Cardiac septum (tissue), 1 donor: ENCODE measurements at places on chromosomes 7 and 10. TPM values are rescaled to one million over a fixed set of nuclear protein-coding genes. Genes with fewer than 3 reads are reported as not detected.
A peak's percentile ranks its signal among the peaks of the same experiment; 100 is the strongest.

- no peak for DNase-seq
These were observed 573 bp downstream of the PMPCB start for GRCh38 chr7:103297837-103298179.

GRCh38 chr7:94423863-94424735 lies 29.4 kb downstream of the COL1A2 start:
- DNase-seq: no peak

DNA sequence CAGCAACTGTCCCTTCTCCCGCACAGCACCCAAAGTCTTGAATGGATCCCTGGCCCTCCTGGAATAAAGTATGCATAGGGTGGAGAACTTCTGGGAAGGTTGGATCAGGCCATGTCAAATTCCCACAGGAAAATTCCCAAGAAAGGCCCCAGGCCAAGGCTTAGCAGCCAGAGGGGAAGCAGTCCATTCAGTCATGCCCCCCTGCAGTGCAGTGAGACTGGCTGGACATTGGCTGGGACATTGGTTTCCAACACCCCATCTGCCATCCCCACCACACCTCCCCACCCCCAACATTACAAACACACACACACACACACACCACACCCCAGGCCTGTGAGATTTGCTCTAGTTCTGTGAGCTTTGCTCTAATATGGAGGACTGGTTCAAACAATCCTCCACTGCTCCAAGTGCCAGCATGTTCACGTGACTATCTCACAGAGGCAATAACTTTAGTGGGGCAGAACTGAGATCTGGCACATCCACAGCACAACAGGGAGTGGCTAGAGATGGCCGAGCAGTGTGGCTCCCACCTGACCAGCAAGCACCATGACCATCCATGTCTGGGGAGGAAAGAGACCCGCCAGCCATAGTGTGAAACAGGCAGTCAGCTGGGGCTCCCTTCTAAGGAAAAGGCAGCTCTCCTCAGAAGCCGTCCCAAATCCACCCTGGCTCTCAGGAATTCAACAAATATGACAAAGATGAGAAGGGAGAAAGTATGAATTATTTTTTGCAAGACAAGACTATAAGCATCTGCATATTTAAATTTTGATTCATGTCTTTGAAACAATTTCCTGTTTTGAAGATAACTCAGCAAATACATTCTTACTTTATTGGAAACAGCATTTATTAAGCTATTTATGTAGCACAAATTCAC lies 6.7 kb upstream of the FAM170B start:
- DNase-seq: no peak

- no peak for DNase-seq
These were observed 207.8 kb downstream of the TAX1BP1 start for GRCh38 chr7:27947586-27948278.

DNA sequence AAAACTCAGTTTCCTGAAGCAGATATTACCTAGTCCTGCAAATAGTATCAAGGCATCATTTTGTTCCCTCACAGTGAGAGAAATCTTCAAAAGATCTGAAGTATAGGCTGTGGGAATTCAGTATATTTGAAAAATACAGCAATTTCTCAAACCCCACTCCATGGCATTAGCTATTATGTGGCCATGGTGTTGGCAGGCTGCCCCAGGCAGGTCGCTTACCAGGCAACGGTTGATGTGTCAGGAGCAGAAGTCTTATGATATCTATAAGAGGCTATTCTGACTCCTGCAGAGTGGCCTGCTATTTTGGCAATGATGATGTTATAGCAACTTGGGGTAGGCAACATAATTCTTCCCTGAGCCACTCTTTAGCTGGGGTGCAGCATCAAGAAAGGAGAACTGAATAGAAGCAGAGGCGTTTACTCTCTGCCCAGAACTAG lies 187.9 kb downstream of the PLXDC2 start:
- no peak for DNase-seq

GRCh38 chr7:141624763-141625162 lies 73.6 kb downstream of the AGK start:
- no peak for DNase-seq

- no peak for DNase-seq
These were observed 478.6 kb downstream of the LRMDA start for GRCh38 chr10:75910032-75910431.

DNA sequence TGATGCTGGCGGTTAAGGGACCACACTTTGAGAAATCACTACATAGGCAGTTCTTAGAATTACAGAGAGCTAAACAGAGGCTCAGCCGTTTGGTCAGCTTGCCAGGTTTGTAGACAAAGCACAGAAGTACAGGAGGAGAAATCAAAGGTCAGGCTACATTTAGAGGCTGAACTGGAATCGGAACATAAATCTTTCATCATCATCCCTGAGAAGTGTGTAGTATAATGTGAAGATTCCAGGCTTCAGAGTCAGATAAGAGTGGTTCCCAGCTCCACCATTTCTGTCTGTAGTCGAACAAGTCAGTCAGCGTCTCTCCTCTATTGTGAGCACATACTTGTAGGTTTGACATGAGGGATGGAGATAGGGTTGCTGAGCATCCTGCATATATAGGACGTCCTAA lies 18.9 kb downstream of the CDK1 start:
- no peak for DNase-seq

DNA sequence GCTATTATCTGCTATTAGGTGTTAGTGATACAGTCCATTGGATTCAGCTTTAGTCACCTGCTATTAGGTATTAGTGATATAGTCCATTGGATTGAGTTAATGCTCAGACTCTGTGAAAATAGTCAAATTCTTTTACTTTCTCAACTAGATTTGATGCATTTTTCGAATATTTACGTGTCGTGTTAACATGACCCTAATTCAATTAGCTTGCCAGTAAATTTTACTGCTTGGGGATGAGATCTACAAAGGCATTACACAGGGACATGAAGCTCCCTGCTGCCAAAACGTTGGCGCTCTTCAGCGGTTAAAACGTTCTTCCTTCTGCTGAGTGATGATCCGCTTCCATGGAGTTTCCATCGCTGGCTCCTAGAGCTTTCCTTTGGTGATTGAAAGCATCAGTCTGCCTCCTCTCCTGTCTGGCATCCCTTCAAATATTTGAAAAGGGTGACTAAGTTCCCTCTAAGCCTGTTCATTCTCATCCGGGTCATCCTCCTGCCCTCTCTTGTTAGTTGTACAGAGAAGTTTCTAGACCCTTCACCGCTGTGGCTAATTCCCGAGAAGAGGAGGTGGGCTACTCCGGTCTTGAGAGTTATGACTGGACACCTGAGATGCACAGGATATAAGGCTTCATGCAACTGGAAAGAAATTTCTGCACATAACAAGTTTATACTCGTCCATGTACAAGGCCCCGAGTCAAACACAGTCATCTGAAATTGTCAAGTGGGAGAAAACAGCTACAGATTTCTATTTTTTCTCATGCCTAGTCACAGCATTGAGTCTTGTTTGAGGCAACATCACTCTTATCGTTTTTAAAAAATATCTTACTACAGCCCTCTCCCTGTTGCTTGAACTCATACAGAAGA lies 254.0 kb downstream of the KLF6 start:
- no peak for DNase-seq

- peak; percentile 39 for DNase-seq
These were observed 12.3 kb downstream of the OGDH start for GRCh38 chr7:44618753-44619152.

- no peak for DNase-seq
These were observed 192.7 kb upstream of the VWC2 start for GRCh38 chr7:49580761-49581160.

GRCh38 chr10:23514321-23514720 lies 75.4 kb downstream of the OTUD1 start:
- no peak for DNase-seq

DNA sequence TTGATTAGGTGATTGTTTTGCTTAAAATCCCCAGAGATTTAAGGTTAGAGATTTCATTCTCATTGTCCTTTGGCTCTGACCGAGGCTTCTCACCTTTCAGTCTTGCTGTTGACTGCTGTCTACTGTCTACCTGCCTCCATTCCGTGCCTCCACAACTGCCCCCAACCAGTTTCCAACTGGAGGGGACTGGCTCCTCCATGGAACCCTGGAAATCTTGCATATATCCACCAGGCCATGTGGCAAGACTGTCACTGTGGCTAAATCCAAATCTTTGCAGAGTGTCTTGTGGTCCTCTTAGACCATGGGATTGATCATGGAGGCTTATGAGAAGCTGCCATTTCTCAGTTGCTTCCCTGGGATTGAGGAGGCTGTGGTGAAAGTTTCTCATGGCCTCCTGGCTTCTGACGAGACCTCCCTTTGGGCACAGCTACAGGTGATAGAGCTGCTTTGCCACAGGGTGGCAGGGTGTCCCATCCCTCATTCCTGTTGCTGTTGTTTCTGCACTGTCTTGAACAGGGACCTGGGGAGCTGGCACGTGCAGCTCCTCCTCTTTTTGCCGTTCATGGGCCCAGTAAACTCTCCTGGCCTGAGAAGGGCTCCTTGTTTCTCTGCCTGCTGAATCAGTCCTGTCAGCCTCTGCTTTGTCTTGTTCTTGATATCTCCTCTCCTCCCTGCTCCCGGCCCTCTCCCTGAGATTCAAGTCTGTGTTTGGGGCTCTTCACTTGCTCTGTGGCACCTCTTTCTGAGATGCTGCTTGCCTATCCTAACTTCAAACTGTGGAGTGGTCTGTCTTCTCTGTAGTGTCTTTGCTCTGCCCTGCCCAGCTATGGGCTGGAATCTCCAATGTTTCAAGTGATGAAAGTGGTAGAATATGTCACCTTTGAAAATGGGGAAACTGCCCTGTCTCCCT lies 63.6 kb upstream of the IGFBP3 start:
- no peak for DNase-seq

GRCh38 chr7:40986351-40986873 lies 716.5 kb downstream of the INHBA start:
- no peak for DNase-seq

- no peak for DNase-seq
These were observed 119.1 kb downstream of the NRBF2 start for GRCh38 chr10:63252095-63252762.

DNA sequence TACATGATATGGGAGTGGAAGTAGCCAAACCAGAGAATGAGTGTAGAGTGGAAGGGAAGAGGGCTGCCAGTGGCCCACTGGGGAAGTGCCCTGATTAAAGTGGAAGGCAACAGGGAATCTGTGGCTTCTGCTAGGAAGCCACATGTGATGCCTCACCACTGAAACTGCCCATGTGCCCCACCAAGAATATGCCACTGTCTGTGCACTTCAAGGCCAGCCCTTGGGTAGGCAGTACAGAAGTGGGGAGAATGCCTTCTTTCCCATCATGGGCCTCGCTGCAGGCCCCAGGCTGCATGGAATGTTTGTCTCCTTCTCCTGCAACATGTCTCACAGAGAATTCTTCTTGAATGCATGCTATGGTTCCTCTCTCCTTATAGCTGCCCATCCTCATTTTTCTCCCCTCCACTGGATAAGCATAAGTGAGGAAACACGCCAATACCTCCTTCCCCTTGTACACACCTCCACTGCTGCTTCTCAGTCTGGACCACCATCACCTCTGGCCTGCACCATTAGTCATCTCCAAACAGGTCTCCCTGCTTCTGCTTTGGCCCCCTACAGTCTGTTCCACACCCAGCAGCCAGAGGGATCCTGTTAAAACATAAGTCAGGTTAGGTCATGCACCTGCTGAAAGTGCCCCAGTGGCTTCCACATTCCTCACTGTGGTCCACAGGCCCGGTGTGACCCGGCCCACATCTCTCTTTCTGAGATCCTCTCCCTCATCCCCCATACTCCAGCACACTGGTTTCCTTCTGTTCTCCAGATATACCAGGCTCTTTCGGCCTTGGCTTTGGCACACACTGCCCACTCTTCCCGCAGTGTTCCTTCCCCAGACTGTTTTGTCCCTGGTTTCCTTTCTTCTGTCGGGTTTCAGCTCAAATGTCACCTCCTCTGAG lies 37.1 kb downstream of the SNX10 start:
- no peak for DNase-seq

- no peak for DNase-seq
These were observed 33.4 kb downstream of the PTPN12 start for GRCh38 chr7:77570330-77571011.

- no peak for DNase-seq
These were observed 195.3 kb downstream of the ZNF438 start for GRCh38 chr10:30836406-30836805.

DNA sequence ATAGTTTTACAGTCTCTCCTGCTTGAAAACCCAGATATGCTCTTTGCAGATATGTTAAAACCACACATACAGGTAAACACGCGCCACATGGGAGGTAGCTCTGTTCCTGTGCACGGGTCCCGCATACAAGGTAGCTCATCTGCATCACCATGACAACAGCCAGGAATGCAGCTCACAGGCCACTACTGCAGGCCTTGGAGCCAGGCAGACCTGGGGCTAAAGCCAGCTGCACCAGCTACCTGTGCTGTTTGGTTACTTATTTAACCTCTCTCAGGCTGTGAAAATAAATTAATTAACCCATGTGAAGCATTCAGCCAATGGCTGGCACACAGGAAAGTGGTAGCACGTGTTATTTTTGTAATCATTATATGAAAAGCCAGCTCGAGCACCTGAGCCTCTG lies 428.3 kb downstream of the TNS3 start:
- DNase-seq: no peak

DNA sequence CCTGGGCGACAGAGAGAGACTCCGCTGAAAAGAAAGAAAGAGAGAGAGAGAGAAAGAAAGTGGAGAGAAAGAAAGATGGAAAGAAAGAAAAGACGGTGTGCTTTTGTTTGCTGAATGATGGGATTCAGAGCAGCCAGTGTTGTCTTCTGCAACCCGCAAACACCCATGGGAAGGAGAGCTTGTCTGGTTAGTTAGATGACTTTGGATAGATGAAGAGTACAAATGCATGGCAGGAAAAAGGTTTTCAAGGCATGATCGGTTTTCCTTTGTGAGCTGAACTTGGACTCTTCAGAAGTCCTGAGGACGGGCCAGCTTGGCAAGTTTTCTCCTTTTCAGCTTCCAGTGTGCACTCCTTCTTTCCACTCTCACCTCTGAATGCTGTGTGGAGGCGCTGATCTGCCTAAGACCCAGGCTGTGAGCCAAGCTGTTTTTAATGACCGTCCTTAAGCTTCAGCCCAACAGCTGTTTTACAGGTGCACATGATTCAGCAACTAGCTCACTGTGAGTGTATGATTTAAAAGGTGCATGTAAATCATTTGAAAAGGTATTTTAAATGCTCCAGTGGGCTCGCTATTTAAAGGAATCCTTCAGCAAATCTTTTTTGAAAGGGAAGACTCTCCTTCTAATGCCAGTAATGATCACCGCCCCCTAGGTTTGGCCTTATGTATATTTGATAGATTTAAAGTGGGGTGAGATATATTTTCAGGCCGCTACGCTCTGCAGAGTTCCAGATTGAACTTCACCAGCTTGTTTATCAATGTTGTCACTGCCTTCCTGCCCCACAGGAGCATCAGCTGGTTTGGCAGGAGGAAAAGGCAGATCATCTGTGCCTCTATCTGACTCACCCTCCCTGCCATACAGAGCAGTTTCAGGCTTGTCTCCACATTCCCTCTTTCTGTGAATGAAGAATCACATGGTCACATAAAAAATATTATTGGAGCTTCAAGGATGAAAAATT lies 115.0 kb downstream of the PLXDC2 start:
- DNase-seq: no peak

DNA sequence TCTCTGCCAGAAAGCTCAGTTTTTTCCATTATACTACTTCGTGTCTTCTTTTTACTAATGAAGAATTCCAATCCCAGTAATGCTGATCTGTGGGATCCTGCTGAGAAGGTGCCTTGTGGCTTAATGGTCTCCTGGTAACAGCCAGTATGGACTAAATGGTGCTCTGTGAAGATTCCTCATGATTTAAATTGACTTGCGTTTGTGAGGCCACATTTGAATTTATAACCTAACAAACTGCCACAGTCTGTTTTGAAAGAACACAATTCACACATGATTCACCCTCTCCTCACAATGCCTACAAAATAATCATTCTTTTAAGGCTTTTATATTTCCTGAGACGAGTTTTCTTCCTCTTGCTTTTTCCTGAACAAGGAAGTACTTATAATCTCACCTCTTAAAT lies 140.0 kb downstream of the MBL2 start:
- DNase-seq: no peak

The LRRC18 gene
- total RNA-seq: not detected

The ZCWPW1 gene
- 3.4 TPM for total RNA-seq

The CLCN1 gene
- not detected for total RNA-seq
